Ascending aorta (tissue), 2 donors: ENCODE measurements at places on chromosomes 12 and 14.

GRCh38 chr14:104657563-104658324 lies 31.7 kb upstream of the INF2 start:
- no peak for DNase-seq

DNA sequence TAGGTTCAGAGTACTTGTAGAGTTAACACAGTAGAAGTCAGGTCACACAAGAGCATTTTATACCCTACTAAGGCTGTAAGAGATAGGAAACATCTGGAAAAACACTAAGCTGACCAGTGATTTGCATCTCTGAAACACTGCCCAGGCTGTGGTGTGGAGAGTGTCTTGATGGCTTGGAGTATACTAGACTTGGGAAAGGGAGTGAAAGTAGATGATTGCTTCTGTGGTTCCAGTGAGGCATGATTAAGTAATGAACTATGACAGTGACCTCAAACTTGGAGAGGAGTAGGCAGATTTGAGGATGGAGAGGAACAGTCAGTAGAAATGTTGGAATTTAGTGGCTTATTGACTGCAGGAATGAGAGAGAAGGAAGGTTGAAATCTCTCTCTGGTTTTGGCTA lies 201.2 kb downstream of the FLRT2 start:
- DNase-seq: no peak

GRCh38 chr14:24475261-24475660 lies 32.7 kb upstream of the SDR39U1 start:
- no peak for DNase-seq

GRCh38 chr12:76153616-76154015 lies 69.1 kb upstream of the NAP1L1 start:
- DNase-seq: no peak

GRCh38 chr12:54759751-54760150 lies 94.6 kb upstream of the MUCL1 start:
- DNase-seq: no peak

DNA sequence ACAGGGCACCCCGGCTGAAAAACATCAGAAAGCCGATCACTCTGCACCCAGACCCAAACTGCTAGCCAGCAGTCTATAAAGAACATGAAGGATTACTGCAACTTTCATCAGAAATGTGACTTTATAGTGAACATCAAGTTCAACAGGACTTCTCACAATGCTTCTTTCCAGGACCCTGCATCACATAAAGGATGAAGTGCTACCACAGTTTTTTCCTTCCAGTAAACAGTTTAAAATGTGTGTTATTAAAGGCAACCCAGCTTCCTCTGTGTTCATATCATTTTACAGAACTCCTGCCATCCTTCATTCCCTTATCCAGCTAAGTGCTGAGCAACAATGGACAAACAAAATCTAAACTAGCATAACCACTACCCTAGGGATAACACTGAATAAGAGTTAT lies 280.3 kb upstream of the DIO2 start:
- no peak for DNase-seq

GRCh38 chr12:82873951-82874350 lies 187.2 kb downstream of the TMTC2 start:
- no peak for DNase-seq

GRCh38 chr14:21917699-21918436 lies 244.2 kb upstream of the OR4E1 start:
- DNase-seq: no peak

GRCh38 chr14:91934554-91935285 lies 12.8 kb downstream of the FBLN5 start:
- no peak for DNase-seq

DNA sequence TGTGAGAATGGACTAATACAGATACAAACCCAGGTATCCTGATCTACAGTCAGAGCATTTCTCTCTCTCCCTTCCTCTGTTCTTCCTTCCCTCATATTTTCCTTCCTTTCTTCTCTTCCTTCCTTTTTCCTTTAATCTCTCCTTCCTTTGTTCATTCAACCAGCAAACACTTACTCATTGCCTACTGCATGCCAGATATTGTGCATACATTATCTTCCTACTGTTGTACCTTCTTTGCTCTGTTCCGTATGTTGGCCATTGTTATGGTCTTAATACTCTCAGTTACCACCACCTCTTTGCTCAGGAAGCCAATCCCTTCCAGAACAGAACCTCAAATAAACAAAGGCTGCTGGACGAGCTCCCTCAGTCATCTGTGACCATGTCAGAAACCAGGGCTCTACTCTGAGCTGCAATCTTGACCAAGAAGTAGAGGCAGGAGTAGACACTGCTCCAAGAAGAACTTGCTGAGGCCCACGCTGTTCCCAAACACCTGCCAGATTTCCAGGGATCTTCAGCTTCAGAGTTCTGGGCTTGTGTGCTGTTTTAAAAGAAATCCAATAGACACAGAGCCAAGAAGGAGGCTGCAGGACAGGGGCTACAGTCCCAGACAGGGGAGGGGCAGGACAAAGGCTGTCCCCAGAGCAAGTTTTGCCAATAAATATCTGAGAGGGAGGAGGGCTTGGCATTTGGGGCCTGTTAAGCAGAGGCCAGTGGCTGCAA lies 526.7 kb upstream of the TBX3 start:
- no peak for DNase-seq

DNA sequence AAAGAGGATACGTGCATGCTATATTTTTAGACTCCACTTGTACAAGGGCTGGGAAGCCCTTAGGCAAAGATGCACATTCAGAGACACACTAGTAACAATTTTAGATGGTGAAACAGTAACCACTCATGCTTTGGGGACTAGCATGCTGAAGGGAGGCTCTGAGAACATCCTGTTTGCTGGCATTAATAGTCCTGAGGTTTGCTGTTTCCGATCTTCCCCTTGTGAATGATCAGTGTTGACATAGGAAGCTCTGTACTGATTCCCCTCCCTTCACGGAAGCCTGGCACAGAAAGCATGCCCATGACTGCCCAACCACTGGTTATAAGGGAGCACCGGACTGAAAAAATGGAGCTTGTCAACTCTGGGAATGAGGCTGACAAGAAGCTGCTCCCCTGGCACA lies 164.6 kb downstream of the GCH1 start:
- no peak for DNase-seq

DNA sequence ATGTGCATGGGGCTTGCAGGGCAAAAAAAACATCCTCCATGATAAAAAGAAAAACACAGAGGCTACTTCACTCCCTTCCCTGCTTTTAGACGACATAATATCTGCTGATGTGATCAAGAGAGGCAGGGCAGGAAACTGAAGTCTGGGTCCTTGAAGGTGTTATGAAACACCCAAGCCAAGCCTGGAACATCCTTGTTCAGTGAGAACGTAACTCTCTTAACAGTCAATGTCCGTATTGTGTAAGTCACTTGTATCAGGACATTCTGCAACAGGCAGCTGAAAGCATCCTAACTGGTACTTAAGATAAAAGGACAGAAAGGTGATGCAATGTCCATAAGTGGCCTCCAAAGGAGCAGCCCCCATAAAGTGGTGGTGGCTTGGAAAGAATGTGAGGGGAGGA lies 20.0 kb downstream of the KCNK10 start:
- DNase-seq: no peak

- DNase-seq: no peak
Observed at GRCh38 chr12:20863056-20863455, 52.6 kb downstream of the SLCO1B3 start.

DNA sequence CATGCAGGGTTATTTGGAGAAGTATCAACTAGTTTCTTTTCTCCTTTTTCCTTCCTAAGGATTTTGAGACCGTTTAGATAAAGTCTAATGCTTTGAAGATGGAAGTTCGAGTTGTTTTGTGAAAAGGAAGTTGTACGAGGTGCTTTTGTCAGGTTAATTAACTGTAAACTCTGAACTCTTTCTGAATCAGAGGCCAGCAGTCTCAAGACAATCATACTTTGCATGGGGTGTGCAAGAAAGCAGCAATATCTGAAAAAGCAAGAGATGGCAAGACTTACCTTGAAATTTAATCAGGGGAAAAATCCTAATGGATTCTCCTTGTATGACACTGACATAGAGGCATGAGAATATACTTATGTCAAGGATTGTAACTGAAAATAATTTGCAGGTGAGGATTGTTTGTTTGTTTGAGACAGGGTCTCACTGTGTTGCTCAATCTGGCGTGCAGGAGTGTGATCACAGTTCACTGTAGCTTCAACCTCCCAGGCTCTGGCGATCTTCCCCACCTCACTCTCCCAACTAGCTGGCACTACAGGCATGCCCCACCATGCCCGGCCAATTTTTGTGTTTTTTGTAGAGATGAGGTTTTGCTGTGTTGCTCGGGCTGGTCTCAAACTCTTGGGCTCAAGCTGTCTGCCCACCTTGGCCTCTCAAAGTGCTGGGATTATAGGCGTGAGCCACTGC lies 170.2 kb upstream of the HMGA2 start:
- no peak for DNase-seq

GRCh38 chr14:104845834-104846441 lies 19.1 kb upstream of the CEP170B start:
- DNase-seq: no peak

DNA sequence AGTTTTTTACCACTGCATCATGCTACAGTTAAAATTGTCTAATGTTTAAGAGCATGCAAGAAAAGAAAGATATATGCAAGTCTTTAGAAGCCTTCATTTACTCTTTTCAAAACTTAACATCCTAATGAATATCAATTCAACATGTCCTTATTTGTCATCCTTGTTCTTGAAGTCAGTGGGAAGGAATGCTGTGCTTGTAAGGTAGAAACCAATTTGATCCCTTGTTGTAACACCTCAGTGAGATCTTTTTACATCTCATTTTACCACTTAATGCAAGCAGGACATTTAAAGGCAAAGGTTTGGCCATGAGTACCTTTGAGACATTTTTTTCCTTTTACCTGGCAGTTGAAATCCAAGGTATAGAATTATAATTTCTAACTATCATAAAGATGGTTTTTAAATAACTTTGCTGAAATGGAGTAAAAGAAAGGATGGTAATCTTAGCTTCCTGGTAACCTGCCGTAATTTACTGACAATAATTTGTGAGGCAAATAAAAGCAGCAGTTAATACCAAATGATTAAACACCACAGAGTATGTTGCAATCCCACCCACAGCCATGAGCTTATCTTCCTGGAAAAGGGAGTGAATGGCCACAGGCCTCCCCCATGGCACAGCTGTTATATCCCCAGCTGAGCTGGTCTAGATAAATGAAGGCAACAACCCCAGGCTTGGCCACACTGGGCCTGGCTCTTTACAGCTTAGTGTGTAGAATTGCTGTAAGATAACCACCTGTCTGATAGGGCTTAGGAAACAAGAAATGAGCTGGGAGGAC lies 33.2 kb upstream of the STRN3 start:
- no peak for DNase-seq

DNA sequence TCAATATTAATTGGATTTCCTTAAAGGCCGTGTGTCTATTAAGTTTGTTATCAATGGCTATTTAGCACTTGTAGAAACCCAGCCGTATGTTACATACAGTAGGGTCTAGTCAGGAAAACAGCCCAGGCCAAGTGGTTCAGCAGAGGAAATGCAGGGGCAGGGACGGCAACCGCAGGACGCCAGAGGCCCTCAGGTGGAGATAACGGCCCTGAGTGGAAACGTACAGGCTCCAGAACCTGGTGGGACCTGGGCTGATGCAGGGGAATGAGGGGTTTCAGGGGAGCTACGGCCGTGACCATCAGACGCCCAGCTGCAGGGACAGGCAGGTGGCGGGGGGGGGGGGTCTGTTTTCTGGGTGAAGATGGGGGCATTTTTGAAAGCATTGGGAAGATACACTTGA lies 3.7 kb upstream of the ANKLE2 start:
- no peak for DNase-seq

- no peak for DNase-seq
Observed at GRCh38 chr12:126830778-126831680, 1435.9 kb upstream of the TMEM132C start.

DNA sequence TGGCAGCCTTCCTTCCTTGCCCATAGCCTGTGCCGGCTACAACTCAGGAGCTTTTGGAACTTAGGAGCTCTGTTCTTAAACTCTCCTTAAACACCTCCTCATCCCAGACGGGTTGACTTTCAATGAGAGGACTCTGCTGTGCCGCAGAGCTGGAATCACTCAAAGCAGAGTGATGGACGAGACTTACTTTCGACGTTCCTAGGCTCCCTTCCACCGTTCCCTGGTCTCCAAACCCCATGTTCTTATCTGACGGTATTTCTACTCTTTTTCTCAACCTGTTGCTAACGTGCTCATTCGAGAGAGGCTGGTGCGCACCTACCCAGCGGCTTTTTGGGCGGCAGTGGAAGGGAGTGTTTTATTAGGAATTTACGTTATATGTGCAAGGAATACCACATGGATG lies 232.7 kb downstream of the CACNA1C start:
- no peak for DNase-seq

DNA sequence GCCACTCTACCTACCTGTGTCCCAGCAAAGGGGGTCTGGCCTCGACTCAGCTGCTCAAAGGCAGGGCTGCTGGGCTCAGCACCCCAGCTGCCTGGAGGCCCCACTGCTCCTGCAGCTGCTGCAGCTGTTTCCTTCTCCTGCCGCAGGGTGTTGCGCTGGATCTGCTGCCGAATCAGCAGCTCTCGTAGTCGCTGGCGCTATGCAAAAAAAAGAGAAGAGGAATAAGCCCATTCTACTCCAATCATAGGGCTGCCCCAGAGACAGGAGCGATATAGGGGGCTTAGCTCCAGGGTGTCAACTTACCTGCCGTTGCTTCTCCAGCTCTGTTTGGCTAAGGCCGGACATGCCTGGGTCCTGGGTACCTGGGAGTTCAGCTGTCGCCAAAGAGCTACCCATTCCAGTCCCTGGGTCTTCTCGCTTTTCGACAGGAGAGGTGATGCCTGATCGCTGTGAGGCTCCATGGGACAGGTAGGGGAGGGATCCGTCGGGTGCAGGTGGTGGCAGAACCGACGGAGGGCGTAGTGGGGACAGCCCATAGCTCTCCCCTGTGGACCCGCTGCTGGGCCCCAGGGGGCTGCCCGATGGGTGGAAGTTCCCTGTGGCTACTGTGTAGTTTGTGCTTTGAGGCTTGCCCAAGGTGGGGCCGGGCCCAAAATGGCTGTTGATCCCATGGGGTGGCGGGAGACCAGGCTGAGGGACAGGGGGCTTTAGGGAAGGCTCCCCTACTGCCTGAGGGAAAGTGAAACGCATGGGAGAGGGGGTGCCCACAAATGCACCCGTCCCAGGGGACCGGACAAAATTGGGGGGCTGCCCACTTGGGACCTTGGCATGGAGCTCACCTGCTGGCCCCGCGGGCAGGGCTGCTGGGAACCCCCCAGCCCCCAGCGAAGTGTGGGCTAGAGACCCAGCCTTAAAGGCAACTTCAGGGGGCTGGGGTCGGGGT lies 20.9 kb downstream of the KMT2D start:
- DNase-seq: no peak

DNA sequence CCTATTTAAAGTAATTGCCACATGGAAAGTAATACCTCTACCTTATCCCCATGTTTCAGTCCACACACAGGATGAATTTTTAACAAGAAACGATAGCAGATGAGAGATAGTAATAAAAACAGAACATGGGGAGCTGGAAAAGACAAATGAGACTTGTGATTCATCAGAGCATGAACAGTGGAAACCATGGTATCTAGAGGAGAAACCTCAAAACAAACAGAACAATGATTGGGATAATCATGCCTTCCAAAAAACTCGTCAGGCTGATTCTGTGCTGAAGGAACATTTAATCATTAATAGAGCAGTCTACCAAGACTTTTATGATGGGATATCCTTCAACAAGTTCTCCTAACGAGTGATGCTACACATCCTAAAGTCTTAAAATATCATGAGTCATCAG lies 1390.7 kb downstream of the FSCB start:
- no peak for DNase-seq
